ENCODE measurements at places on chromosomes 16 and 17.

GRCh38 chr16:71424626-71425025, 17.2 kb downstream of the TLE7 start:
- no peak for DNase-seq

DNA sequence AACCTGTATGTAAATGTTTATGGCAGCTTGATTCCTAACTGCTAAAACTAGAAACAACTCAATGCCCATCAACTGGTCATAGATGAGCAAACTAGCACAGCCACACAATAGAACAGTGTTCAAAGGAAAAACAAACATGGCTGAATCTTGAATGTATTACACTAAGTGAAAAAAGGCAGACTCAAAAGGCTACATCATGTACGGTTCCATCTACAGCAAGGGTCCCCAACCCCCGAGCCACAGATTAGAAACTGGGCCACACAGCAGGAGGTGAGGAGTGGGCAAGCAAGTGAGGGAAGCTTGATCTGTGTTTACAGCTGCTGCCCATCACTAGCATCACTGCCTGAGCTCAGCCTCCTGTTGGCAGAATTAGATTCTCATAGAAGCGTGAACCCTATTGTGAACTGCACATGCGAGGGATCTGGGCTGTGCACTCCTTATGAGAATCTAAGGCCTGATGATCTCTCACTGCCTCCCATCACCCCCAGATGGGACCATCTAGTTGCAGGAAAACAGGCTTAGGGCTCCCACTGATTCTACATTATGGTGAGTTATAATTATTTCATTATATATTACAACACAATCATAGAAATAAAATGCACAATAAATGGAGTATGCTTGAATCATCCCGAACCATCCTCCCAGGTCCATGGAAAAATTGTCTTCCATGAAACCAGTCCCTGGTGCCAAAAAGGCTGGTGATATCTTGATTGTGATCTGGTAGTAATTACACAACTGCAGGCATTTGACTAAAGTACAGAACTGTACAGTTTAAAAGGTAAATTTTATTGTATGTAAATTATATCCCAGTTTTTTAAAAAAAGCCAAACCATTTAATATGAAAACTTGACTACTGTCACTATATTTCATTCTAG, 7.7 kb downstream of the CEP20 start:
- DNase-seq = no peak

DNA sequence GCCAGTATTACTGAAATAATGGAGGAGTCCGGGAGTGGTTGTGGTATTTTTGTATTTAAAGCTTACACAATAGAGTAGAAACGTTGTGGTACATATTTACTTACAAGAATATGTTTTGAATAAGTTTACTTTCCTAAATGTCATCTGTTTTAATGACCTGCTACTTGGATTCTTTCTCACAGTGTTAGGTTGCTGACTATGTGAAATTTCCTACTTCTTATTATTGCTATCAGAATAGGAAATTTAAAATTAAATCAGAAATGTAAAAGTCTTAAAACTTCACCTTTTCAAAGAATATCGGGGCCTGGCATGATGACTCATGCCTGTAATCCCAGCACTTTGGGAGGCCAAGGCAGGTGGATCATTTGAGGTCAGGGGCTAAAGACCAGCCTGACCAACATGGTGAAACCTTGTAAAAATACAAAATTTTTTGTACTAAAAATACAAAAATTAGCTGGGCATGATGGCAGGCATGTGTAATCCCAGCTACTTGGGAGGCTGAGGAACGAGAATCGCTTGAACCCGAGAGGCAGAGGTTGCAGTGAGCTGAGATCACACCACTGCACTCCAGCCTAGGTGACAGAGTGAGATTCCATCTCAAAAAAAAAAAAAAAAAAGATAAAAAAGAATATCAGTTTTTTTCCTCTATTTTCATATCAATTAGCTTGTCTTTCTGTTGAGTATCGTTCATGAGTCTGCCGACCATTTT, 77.8 kb downstream of the VMP1 start:
- DNase-seq = peak; percentile 41

- no peak for DNase-seq
These were observed 99.7 kb upstream of the METRNL start for GRCh38 chr17:82979718-82980117.

DNA sequence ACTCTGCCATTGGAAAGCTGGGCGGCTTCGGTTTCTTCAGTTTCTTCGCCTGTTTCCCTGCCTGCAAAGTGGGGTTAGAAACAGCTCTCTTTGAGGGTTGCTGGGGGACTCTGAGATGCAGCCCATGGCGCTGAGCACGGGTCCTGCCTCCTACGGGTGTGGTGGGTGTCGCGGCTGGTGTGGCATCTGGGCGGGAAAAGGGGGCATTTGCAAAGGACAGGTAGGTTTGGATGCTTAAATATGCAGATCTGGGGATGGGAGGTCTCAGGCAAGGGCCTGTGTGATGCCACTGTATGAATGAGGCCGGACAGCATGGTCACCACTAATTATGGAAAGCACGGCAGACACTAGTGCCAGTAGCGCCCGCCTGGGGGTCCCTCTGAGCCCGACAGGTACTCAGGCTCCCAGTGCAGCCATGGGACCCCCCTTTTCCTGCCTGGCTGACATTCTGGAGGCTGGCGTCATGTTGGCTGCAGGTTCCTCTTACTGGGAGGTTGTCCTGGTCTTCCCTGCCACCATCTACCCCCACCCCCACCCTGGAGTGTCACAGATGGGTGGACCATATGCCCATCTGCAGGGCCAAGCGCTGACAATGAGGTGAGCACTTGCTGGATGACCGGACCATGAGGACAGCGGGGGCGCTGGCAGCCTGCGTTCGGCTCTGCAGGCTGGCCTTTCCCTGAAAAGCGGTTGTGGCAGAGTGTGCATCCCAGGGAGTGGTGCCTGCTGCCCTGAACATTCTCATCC, 237.7 kb downstream of the SEC14L1 start:
- no peak for DNase-seq
